ENCODE measurements at places on chromosomes 11 and 22. TPM values are rescaled to one million over a fixed set of nuclear protein-coding genes. Genes with fewer than 3 reads are reported as not detected.

DNA sequence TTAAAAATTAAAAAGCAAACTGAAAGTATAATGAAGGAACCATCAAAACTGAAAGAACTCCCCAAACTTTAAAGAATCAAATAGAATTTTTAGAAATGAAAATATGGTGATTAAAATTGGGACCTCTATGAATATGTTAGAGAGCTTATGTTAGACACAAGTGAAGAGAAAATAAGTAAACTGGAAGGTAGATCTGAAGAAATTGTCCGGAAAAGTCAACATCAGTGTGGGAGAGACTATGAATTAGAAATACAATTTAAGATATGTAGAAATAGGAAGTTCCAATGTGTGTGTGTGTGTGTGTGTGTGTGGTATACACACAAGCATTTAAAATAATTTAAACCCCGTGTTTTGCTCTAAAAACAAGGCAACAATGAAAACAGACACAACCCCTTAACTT lies 4.9 kb upstream of the OR8B4 start:
- H3K27ac ChIP-seq, result no peak overlapping the region
- H3K4me3 ChIP-seq, result no peak overlapping the region
- no peak for DNase-seq
- H3K27me3 ChIP-seq, result no peaks in the 10 kb centered on the region

Gene EI24
- total RNA-seq, result 55.8 TPM

GRCh38 chr22:27456696-27457503 lies 344.7 kb downstream of the MN1 start:
- no peak for DNase-seq
- H3K4me1 ChIP-seq, result no peaks in the 10 kb centered on the region
- peaks cover 88% of the 10 kb centered on the region for H3K27me3 ChIP-seq
- H3K36me3 ChIP-seq, result no peaks in the 10 kb centered on the region
- H3K27ac ChIP-seq, result no peak overlapping the region

DNA sequence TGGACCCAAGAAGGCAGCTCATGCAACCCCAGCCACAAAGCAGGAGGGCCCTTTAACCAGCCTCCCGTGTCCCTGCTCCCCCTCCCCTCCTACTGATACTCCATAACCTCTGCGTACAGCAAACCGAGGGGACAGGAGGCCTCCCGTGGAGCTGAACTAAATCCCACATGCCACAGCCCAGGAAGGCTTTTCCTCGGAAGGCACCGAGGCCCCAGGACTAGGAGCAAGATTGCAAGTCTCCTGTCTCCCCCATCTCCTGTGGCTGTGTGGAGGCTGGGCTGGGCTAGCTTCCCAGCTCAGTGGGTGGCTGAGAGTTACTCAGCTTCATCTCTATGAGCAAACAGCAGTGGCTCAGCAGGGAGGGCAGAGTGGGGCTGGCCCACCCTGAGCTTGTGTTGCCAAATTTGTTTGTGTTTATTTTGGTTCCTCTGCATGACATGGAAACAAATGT lies 62.7 kb upstream of the NECTIN1 start:
- peaks cover 8% of the 10 kb centered on the region for H3K4me1 ChIP-seq
- no peak overlapping the region for H3K4me3 ChIP-seq
- no peak for DNase-seq
- H3K36me3 ChIP-seq, result no peaks in the 10 kb centered on the region
- peaks cover 24% of the 10 kb centered on the region for H3K27me3 ChIP-seq
- H3K27ac ChIP-seq, result no peak overlapping the region

- no peak overlapping the region for H3K27ac ChIP-seq
- DNase-seq, result no peak
- no peak overlapping the region for H3K4me3 ChIP-seq
- no peaks in the 10 kb centered on the region for H3K36me3 ChIP-seq
Measured at GRCh38 chr11:43222215-43222614, 89.6 kb upstream of the API5 start.

Gene CDC45
- 0.77 TPM for total RNA-seq

DNA sequence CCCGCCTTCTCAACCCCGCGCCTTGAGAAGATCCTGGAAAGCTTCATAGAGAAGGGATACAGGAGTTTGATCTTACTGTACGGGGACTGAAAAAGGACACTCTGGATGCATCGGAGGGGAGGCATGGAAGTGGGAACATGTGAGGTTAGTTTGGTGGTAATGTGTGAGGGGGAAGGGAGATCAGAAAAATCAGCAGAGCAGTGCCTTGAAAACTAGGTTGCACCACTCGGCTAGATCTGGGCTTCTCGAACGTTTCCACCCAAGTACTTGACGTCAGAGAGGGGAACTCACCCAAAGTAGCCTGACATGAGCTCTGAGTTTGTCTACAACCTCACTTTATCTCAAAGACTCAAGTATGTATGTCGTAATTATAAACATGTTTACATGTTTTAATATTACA lies 14.5 kb downstream of the USP35 start:
- H3K4me1 ChIP-seq, result peaks cover 18% of the 10 kb centered on the region
- no peaks in the 10 kb centered on the region for H3K27me3 ChIP-seq
- no peak for DNase-seq
- H3K36me3 ChIP-seq, result peaks cover 33% of the 10 kb centered on the region

DNA sequence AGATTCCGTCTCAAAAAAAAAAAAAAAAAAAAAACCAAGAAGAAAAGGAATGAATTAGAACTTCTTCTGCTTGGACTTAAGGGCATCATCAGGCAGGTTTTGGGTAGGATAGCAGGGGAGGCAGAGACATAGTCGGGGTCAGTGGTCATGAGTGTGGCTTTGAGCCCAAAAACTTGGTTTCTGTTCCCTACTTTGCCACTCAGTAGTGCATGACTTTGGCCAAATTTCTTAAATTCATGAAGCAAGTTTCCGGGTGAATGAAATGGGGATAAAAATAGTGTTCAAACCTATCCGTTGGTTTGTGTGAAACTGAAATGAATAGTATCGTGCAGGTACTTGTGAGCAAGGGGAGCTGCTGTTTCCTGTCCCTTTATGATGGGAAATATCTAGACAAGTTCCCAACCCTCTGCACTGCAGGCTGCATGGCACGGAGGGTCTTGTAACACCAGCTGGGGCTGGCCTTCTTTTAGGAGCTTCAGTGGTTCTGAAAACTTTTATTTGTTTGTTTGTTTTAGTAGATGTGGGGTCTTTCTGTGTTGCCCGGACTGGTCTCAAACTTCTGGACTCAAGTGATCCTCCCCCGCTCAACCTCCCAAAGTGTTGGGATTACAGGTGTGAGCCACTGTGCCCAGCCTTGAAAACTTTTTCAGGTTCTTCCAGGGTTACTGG lies 18.4 kb downstream of the NEAT1 start:
- no peaks in the 10 kb centered on the region for H3K27me3 ChIP-seq
- peak overlapping the region; percentile 73 for H3K27ac ChIP-seq
- peaks cover 89% of the 10 kb centered on the region for H3K4me1 ChIP-seq

Gene MPEG1
- total RNA-seq, result 9.5 TPM

- no peak overlapping the region for H3K27ac ChIP-seq
- H3K4me3 ChIP-seq, result no peak overlapping the region
- no peak for DNase-seq
- H3K36me3 ChIP-seq, result no peaks in the 10 kb centered on the region
- no peaks in the 10 kb centered on the region for H3K27me3 ChIP-seq
- H3K4me1 ChIP-seq, result peaks cover 6% of the 10 kb centered on the region
Measured at GRCh38 chr11:57978686-57979531, 44.8 kb upstream of the OR9Q1 start.

Gene CHKB
- total RNA-seq, result 36.0 TPM
